ENCODE measurements at places on chromosomes 6 and 20. TPM values are rescaled to one million over a fixed set of nuclear protein-coding genes. Genes with fewer than 3 reads are reported as not detected.

The MYL9 gene
- 0.76 TPM for total RNA-seq

The PSORS1C2 gene
- not detected for total RNA-seq

DNA sequence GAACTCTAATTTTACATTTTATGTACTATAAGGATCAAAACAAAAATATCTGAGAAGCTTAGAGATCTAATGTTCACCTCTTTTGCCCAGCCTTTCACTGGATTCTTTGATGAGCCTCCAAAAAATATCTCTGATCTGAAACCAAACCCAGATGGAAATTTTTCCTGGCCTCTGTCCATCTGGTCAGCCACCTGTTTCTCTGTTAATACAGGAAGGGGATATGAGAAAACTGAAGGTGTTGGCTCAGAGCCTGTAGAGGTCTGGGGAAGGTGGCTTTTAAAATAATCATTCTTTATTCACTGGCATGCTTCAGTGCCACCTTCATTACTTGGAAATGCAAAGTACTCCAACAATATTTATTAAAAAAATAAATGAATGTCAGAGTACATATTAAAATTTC is 8.5 kb upstream of the MCM3 start:
- H3K27me3 ChIP-seq = no peaks in the 10 kb centered on the region
- DNase-seq = no peak
- no peak overlapping the region for H3K4me3 ChIP-seq
- H3K27ac ChIP-seq = no peak overlapping the region
- H3K4me1 ChIP-seq = peaks cover 6% of the 10 kb centered on the region

GRCh38 chr20:7820897-7821296 is 119.4 kb downstream of the HAO1 start:
- no peak for DNase-seq
- no peak overlapping the region for H3K4me3 ChIP-seq
- 0 out of 2 replicates have a peak, but pooled peaks cover 3% of the 10 kb centered on the region for H3K27me3 ChIP-seq
- H3K36me3 ChIP-seq = no peaks in the 10 kb centered on the region

- no peak overlapping the region for H3K4me3 ChIP-seq
- peaks cover 12% of the 10 kb centered on the region for H3K4me1 ChIP-seq
- no peak for DNase-seq
- no peak overlapping the region for H3K27ac ChIP-seq
Measured at GRCh38 chr6:44005507-44005903, 121.7 kb downstream of the MRPL14 start.
